Foreskin fibroblast (primary cell): ENCODE measurements at places on chromosomes 2 and 18.

DNA sequence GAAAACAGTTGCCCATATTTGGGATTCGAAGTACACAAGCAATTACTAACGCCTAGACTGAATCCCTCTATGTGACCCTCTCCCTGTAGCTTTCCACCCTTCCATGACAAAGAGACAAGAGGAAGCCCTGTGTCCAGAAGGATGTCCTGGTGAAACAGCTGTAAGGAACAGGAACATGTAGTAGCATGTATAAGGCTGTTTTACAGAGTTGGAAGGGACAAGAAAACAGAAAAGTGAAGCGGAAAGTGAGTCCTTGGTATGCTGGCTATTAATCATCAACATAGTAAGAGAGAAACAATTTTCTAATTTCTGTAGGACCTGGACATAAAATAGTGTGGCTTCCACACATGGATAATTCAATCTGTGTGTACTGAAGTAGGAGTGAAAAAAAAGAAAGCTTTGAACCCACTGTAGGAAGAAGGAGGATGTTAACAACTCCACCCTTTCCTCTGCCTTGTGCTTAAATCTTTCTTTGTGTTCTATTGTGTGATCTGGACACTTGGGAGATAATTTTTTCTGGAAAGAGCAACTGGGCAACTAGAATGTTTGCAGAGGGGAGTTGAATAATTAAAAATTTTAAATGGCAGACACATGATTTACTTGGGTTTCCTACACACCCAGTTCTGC, 162.3 kb upstream of the ZSWIM2 start:
- DNase-seq = no peak

DNA sequence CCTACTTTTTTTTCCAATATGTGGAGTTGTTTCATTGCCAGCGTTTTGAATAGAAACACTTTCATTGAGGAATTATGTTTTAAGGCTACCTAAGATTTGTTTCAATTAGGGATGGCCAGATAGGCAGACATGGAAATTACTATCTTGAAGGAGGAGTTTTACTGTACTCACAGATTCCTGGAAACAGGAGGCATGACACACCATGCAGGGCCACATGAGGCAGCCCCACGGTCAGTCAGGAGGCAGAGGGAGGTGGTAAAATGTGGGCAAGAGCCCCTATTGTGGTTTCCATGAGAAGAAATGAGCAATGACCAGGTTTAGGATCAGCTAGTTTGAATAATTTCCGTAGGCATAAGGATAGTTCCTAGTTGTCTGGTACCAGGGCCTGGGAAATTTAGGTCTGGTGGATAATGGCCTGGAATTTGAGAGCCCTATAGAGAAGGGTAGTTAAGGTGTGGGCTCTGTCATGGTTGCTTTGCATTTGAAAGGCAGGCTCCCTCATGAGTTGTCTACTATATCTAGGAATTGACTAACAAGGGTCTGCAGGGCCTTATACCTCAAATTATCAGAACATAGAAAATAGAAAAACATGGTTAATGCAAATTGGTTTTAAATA, 360.0 kb upstream of the KCNJ3 start:
- DNase-seq = no peak

GRCh38 chr2:111534910-111535352, 349.1 kb downstream of the ANAPC1 start:
- peak; percentile 41 for DNase-seq

- no peak for DNase-seq
Measured at GRCh38 chr2:88429929-88430328, 22.6 kb downstream of the FOXI3 start.

DNA sequence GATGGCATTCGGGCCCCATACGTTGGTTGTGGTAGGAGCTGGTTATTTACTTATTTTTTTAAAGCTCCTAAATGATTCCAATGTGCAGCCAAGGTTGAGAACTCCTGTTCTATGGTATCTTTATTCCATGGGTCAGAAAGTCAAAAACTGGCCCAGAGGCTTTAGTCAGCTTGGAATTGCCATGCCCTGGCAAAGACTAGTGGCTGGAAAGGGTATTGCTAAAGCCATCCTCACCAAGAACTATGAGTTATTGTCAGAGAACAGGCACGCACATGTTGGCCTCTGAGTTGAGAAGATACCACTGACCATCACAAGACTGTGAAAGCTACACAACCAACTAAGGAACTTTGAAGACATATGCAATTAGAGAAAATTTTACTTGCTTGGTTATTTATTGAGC, 47.9 kb upstream of the ACMSD start:
- no peak for DNase-seq

- peak; percentile 66 for DNase-seq
Measured at GRCh38 chr2:113894156-113894743, 4.4 kb downstream of the ACTR3 start.

DNA sequence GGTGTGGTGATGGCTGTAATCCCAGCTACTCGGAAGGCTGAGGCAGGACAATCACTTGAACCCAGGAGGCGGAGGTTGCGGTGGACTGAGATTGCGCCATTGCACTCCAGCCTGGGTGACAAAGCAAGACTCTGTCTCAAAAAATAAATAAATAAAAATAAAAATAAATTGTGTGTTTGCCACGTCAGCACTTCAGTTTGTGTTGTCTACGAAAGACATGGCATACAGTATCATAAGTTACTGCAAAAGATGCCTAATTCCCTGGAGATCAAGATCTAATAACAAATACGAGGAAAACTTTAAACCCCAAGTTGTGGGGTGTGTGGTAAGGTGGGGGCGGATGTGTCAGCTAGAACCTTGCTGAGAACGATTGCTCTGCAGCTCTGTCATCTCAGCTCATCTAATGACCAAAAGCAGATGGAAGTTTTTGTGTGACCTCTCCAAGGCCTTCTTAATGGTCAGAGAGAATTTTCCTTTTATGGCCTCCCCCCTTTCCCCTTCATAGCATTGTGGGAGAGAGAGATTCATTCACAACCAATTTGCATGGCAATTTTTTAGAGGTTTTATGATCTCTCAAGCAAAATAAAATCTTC, 11.3 kb downstream of the NPAS2 start:
- peak; percentile 56 for DNase-seq
